ENCODE measurements at places on chromosomes 5 and 9. TPM values are rescaled to one million over a fixed set of nuclear protein-coding genes. Genes with fewer than 3 reads are reported as not detected.

Gene JAKMIP2
- 88.2 TPM for total RNA-seq

Gene PCDHAC2
- total RNA-seq = 6.0 TPM

Gene ARHGEF28
- 0.47 TPM for total RNA-seq

Gene GPX8
- total RNA-seq = 2.7 TPM

All from glutamatergic neuron (in vitro differentiated cells).